ENCODE measurements at places on chromosomes 7 and 10.
A peak's percentile ranks its signal among the peaks of the same experiment; 100 is the strongest.

GRCh38 chr10:46096909-46097575 lies 51.0 kb upstream of the MSMB start:
- DNase-seq: no peak

- DNase-seq: no peak
These were observed 52.6 kb downstream of the CAV1 start for GRCh38 chr7:116577320-116577871.

GRCh38 chr7:128387216-128388144 lies 22.3 kb downstream of the IMPDH1 start:
- DNase-seq: peak; percentile 71

DNA sequence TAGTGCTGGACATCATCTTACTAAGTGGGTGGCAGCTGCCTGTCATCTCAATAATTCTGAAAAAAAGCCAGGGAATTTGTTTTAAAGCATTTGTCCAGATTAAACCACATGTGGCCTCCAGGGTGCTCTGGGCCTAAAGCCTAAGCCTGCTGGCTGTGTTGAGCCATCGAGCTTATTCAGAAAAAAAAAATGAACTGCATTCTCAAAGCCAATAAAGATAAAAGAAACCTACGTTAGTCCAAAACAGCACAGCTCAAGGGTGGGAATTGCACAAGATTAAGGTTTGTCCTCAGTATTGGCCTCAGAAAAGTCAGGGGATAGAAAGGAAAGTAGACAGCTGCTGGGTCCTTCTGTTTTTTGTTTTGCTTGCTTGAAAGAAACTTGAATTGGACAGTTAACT lies 22.6 kb upstream of the PRTFDC1 start:
- DNase-seq: peak; percentile 4

GRCh38 chr7:46291601-46292150 lies 370.6 kb upstream of the IGFBP3 start:
- no peak for DNase-seq

DNA sequence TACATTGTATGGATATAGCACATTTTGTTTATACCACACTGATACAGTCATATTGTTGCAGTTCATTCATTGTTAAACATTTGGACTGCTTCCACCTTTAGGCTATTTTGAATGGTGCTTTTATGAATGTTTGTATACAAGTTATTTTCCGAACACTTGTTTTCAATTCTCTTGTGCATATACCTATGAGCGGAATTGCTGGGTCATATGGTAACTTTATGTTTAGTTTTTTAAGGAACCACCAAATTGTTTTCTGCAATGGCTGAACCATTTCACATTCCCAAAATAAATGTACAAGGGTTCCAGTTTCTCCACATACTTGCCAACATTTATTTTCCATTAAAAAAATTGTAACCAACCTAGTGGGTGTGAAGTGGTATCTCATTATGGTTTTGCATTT lies 4.0 kb upstream of the EXOC4 start:
- DNase-seq: no peak

DNA sequence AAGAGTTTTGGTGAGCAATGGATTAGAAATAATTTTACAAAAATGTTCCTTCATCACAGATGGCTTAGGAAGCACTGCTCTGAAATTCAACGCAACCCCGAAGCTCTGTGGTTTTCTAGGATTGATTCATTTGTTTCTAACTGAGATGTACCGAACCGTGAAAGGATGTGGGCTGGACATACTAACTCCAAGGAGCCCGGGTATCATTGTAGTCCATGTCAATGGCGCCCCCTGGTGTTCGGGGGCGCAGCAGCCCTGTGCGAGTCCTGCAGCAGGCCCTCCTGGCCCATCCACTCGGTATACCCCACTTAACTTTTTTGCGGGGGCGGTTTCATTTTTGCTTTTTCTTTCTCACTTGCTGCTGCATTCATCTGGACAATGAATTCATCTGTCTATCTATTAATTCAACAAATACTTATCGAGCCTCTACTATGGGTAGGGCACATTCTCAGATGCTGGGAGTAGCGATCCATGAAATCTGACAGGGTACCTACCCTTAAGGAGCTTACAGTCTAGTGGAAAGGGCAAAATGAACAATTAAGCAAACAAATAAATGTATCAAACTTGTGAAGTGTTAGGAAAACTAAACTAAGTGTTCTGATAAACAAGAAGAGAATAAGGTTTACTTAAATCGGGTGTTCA lies 25.2 kb upstream of the ITPRID1 start:
- DNase-seq: peak; percentile 62

DNA sequence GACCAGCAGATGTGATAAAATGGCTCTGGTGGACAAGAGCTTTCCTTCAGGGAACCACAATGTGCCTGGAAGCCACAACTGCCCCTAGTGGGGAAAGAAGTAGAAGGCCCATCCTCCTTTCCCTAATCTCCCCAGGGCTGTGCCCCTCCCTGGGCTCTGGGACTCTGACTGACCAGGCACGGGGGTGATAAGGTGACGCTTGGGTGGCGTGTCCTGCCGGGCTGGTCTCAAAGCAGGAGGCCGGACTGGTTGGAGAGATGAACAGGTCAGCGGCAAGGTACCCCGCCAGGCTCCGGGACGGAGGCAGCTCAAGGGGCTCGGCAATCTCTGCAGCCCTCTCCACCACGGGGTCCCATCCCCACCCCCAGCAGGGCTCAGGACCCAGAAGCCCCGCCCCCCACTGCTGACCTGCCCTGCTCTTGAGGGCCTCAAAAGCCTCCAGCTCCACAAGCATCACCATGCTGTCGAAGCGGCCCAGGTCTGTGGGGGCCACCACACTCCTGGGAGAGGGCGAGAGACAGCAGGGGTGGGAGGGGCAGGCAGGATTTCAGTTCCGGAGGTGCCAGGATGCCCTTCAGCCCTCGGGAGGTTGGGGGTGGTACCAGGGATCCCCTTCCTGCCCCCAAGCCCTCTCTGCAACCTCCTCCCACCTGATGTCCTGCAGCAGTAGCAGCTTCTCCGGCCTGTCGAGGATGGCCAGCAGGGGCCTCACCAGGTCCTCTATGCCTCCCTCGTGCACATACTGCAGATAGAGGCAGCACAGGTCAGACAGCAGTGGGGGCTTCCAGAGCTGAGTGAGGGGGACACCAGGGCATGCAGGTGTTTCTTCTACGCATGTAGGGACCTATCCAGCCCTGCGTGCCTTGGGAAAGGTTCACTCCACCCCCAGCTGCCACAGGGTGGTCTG lies 12.2 kb downstream of the LZTS2 start:
- DNase-seq: peak; percentile 35

GRCh38 chr10:92573091-92573797 lies 649 bp downstream of the IDE start:
- peak; percentile 51 for DNase-seq

DNA sequence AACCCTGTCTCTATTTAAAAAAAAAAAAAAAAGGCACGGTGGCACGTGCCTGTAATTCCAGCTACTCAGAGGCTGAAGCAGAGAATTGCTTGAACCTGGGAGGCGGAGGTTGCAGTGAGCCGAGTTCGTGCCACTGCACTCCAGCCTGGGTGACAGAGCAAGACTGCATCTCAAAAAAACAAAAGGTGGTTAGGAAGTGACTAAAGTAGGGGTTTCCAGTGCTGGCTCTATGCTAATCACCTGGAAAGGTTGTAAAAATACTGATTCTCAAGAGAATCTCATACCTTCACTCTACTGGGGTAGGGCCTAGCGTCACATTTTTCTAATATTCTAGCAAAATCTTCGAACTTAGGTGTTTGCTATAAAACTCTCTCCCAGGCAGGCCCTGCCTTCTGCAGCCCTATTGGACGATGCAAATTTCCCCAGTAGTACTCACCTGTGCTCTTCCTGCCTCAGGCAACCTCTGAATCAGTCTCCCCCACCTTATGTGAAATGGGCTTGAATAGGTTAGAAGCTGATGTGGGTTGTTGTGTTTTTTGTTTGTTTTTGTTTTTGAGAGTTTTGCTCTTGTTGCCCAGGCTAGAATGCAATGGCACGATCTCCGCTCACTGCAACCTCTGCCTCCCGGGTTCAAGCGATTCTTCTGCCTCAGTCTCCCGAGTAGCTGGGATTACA lies 3.5 kb downstream of the ZP3 start:
- no peak for DNase-seq

GRCh38 chr7:45293295-45293942 lies 135.8 kb downstream of the RAMP3 start:
- no peak for DNase-seq

DNA sequence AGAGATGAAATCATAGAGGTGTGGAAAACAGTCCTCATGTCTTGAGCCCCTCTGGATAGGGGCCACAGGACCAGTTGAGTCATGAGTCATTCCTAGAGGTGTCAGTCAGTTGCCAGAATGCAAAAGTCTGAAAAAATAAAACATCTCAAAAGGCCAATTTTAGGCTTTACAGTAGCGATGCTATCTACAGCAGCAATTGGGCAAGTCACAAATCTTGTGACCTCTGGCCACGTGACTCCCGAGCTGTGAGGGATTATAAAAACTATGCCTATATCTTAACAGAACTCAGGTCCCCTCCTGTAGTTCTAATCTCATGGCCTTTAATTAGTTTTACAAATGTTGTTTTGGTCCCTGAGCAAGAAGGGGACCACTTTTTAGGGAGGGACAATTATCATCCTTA lies 15.6 kb upstream of the TAS2R41 start:
- no peak for DNase-seq

DNA sequence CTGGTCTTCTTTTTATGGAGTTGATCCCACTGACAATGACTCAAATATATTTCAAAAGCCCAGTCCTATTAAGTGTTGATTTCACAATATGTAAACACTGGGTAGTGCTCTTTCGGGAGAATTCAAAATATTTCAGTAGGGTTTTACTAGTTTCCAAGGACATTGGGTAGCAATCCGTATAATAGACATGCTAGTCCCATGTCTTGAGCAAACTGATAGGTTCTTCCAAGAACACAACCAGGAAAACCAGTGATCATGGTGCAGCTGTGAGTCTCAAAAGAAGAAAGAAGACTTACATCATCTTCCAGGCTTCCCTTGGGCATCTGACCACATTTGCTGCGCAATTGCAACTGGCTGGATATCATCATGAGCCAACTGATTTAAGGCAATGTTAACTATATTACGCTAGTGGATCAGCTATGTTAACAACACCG lies 59.3 kb upstream of the APBB1IP start:
- no peak for DNase-seq

- DNase-seq: no peak
These were observed 455.5 kb downstream of the CCSER2 start for GRCh38 chr10:84783909-84784308.

DNA sequence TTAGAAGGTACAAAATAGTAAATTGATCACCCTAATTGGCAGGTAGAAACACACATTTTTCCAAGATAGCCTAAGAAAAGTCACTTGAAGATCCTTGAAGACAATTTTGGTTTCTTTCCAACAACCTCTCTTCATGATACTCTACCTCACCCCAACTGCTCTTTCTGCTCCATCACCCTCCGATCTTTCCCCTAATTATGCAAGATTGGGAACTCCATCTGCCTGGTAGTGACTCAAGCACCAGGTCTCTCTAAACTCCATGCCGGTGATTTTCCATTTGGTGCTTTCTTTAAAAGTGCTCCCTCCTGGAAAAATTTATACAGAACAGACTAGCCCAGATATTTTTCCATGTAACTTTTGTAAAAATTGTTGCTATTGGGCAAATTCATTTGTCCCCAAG lies 1.1 kb upstream of the AKR1B1 start:
- DNase-seq: no peak

GRCh38 chr7:106177300-106177690 lies 65.2 kb upstream of the SYPL1 start:
- no peak for DNase-seq

DNA sequence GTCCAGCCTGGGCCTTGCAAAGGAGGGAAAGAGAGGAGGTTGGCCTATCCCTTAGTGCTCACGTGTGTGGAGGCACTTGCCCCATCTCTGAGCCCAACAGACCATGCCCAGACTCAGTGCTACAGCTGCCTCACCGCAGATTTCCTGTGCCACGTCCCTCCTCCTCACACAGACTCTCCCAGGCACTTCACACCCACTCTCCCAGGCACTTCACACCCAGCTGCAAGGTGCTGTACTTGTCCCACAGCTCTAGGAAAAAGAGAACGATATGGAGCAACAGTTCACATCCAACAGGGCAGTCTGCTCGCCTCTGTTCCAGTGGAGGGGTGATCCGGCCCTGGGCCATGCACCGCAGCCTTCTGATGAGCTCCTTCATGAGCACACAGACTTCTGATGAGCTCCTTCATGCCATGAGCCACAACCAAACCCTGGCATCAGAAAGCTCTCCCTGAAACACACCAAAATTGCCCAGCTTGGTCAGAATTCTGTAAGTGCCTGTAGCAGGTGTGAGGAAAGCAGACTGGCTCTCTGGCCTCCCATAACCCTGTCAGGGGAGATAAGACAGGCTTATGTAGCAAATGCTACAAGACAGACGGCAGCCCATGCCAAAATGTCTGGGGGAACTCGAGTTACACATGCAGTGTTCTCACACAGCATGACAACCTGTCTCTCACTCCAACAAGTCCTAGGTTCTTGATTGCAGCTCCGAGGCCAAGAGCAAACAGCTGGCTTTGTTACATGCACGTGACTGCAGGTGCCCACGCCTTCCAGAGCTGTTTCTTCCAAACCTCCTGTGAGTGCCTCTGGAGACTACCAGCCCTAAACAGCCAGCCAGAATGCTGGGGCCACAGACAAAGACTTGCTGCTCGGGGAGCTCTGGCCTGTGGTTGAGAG lies 348.5 kb downstream of the GRID1 start:
- DNase-seq: no peak

- DNase-seq: peak; percentile 50
These were observed 257.7 kb upstream of the NFE2L3 start for GRCh38 chr7:25894002-25894901.

- peak; percentile 61 for DNase-seq
These were observed at the start of gene KCNH2 for GRCh38 chr7:150978126-150978789. Gene KCNH2 (minus strand): TSS chr7:150978321. CDS start chr7:150977913, 408 bp downstream.

DNA sequence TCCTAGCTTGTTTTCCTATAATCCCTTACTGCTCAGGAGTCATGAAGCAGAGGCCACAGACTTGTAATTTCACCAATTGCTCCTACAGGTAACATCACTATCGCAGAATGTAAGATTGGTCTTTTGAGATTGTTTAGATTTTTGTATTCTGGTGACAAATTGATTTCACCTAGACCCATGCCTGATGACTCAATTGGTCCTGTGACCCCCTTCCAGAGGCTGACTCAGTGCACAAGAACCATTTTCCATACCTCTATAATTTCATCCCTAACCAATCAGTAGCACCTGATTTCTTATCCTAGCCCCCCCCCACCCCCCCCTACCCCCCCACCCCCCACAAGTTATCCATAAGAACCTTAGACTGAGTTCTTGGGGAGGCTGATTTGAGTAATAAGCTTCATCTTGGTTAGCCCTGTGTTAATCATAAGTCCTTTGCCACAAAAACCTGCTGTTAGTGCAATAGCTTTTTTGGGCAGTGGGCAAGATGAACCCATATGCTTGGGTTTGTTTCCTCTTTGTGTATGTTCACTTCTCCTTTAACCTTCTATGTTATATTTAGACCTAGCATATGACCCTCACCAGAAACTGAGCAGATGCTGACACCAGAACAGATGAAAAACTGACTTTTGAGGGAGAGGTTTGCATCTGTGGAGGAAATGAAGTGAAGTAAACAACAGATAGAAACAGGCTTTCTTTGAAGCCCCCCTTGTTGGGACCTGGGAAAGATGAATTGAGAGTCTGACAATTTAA lies 187.1 kb downstream of the KIF20B start:
- no peak for DNase-seq

GRCh38 chr7:156380261-156380660 lies 260.3 kb upstream of the RNF32 start:
- peak; percentile 29 for DNase-seq

Data from small intestine (tissue), 16 donors.